ENCODE measurements at places on chromosomes 6 and 20.

- no peak for DNase-seq
Observed at GRCh38 chr6:31971279-31971992, 502 bp downstream of the DXO start.

DNA sequence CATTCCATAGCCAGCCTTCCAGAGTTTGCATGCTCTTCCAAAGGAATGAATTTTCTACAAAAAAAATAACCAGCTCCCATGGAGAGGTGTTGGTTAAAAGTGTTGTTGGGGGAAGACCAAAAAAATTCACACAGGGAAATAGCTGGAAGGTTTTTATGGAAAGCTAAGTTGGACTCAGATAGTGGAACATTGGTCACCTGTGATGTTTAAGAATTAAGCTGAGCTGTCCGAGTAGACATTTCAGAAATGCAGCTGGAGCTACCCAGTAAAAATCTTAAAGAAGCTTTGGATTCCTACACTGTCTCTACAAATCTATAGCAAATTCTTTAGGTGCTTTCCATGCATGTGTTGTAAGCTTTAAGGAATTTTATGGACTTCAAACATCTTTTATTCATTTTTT is 155.5 kb downstream of the THBS2 start:
- DNase-seq, result no peak

GRCh38 chr6:159842035-159842434 is 42.0 kb downstream of the PNLDC1 start:
- DNase-seq, result no peak

- no peak for DNase-seq
Observed at GRCh38 chr6:70886661-70887060, 70.2 kb downstream of the B3GAT2 start.

GRCh38 chr20:56442389-56443365 is 25.8 kb upstream of the RTF2 start:
- no peak for DNase-seq

GRCh38 chr6:32852018-32852843 is 1.3 kb downstream of the TAP1 start:
- DNase-seq, result no peak

DNA sequence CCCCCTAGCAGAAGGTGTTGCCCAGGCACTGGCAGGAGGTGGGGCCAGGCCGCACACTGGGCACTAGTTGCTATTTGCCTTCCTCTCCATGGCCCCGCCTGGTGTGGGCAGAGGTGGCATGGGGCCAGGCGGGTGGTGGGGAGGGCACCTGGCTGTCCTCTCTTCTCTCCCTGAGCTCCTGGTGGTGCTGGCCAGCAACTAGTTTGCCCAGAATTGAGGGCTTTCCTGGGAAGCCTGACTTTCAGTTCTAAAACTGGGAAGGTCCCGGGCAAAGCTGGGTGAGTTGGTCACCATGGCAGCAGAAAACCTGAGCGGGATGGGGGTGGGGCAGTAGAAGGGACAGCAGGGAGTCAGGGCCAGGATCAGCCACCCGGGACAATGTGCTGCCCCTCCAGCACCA is 48.2 kb downstream of the RBM38 start:
- no peak for DNase-seq

DNA sequence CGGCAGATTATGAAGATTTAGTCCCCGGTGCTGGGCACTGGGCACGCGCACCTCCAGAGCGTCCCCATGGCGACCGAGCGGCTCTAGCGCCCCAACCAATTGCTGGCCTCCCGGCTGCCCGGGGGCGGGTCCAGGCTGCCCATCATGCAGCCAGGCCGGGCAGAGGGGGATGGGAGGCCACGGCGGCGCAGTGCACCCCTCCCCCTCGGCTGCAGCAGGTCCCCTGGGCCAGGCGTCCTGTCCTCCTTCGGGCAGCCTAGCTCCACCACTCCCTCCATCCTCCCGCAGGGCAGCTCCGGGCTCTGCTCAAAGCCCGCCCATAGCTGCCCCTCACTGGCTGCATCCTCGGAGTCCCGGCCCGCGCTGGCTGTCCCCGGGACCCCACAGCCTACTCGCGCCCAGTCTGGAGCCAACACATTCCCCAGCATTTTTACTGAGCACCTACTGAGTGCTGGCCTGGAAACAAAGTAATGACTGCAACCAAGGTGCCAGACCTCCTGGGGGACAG is 99.4 kb downstream of the ASXL1 start:
- DNase-seq, result no peak

Measured in activated T-helper 1 cell treated with anti-CD3 and anti-CD28 coated beads, Interleukin-2, amount 50 U/mL, for 16 hours (primary cell).